ENCODE measurements at places on chromosomes 3 and 15.

DNA sequence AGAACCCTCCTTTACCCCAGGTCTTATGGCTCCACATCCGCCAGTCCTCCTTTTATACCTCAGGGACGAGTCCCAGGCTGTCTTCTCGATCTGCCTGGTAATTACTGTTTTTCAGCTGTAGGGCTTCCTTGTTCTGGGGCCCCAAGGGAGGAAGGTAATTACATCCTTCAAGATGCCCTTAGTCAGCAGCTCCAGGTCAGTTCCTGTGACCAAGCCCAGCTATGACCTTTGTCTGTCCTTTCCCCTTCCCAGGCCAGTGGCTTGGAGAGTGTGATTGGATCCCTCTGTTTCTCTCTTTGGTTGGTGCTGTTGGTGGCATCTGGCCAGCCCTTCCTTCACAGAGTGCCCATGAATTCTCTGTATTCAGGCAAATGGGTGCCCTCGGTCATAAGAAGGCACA lies 92.6 kb downstream of the AAGAB start:
- peak; percentile 29 for DNase-seq

DNA sequence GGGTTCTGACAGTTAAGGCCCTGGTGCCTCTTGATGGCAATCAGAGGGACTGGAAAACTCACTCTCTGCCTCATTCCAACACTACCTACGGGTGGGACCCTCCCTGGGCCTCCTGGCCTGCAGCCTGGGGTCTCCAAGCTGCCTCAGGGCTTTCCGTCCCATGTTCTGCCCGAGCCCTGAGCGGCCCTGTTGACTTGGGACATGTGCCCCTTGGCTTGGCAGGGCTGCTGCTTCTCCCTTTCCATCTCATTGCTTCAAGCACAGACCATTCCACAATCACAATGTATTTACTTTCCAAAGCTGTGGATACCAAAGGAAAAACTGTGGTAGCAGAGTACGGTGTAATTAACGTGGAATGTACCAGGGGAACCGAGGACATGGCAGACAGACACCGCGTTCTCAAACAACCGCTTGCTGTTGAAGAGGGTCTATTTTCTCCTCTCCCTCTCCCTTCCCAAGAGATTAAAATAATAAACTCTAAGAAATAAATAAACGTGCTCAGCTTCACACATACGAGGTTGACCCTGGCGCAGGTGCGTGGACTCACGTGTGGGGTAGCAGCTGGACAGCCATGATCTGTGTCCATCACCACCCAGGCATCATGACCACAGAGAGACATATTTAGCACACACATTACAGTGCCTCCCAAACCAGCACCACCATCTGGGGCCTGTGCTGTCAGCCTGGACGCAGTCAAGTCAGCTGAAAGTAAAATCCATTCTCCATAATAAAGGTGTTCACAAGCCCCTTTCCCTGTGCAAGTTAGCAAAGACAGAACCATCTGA lies 172.0 kb downstream of the XXYLT1 start:
- no peak for DNase-seq

GRCh38 chr3:132545471-132545870 lies 51.6 kb upstream of the ACKR4 start:
- no peak for DNase-seq

- no peak for DNase-seq
These were observed 89.9 kb downstream of the ATP10A start for GRCh38 chr15:25773248-25773647.

DNA sequence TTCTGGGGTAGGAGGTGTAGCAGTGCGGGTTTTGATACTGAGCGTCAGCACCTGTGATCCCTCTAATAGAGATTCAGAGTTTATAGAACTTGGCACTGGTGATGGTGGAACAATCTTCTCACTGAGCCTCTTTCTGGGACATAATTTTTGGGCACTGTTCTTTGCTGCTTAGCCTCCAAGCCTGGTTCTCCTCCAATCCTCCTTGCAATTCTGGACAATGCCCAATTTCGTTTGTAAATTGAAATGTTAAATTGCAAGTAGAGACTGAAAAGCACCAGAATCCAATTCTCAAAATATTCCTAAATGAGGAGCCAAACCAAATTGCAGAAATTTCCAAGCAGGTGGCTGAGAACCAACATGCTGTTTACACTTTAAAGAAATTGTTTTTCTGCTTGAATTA lies 149.8 kb upstream of the ABI3BP start:
- DNase-seq = no peak

DNA sequence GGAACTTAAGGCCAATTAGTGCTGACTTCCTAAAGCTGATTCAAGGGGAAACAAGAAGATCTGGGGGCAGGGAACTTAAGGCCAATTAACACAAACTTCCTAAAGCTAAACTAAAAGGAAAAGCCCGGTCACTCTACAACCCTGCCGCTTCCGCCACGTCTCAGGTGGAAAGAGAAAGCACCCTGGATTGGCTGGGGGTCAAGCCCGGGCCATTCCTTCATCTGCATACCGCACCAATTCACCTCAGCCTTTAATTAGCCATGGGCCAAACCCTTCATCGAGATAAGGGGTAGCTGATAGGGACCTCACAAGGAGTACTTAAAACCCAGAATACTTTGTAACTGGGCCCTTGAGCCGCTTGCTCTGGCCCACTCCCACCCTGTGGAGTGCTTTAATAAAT lies 14.4 kb downstream of the TMPRSS7 start:
- no peak for DNase-seq

DNA sequence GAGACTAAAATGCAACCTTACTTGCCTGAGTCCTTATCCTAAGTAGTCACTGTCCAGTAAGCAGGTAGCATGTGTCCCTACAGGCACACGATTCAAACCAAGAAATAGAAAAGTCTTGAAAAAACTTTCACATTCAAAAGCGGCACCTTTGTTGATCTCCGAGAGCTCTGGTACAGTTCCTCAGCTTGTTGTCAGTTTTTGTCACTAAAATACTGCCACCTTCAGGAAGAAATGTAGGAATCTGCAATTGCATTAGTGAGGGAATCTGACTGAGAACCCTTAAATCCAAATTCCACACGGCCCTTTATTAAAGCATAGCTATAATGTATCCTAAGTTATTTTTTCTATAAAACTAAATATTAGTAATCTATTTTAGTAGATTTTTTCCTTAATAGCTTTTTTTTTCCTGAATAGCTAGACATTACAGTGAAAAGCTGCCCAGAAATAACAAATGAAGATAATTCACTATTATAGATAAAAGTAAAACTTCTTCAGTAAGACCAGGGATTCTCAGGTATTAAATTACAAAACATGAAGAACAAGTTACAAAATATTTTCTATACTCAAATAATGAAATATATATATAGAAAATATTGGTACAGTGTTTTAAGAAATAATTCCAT lies 44.0 kb downstream of the CCDC54 start:
- DNase-seq = peak; percentile 59

DNA sequence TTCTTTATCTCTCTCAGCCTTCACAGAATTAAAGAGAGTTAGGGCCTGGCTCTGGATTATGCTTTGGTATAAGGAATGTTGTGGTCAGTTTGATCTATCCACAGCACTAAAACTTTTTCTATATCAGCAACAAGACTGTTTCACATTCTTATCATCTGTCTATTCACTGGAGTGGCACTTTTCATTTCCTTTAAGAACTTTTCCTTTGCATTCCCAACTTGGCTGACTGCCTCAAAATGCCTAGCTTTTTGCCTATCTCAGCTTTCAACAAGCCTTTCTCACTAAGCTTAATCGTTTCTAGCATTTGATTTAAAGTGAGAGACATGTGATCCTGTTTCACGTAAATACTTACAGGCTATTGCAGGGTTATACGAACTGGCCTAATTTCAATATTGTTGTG lies 471.8 kb downstream of the GBE1 start:
- DNase-seq = no peak

DNA sequence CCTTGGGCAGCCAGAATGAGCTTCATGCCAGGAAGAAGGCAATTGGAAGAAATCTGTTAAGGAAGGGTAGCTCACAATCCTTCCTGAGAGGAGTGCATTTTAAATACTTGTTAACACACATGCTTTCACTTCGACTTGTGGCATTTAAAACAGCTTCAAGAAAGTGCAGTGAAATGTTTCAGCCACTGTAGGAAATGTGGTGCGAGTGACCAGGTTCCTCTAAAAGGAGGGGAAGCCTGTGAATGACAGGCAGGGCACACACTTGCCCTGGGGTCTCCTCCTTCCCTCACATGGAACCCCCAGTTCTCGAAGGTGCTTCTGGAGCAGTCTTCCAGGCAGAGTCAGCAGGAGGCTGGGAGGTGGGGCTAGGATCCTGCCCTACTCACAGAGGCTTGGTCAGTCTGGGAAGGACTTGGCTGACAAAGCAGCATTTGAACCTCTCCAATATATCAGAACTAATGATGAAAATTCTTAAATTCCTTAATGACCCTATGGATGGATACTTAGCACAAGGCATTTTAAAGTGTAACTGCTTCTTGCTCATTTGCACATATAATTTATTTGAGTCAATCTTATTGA lies 358.6 kb downstream of the CHST2 start:
- no peak for DNase-seq

- peak; percentile 68 for DNase-seq
These were observed 33.9 kb downstream of the PFN2 start for GRCh38 chr3:149936812-149937230.

GRCh38 chr15:75836959-75837334 lies 6.3 kb upstream of the UBE2Q2 start:
- peak; percentile 33 for DNase-seq

- no peak for DNase-seq
These were observed 2.2 kb upstream of the BNIP2 start for GRCh38 chr15:59691194-59691805.

- no peak for DNase-seq
These were observed 266.3 kb downstream of the RPLP1 start for GRCh38 chr15:69718916-69719315.

GRCh38 chr3:133805384-133805701 lies 272 bp upstream of the SRPRB start:
- no peak for DNase-seq

DNA sequence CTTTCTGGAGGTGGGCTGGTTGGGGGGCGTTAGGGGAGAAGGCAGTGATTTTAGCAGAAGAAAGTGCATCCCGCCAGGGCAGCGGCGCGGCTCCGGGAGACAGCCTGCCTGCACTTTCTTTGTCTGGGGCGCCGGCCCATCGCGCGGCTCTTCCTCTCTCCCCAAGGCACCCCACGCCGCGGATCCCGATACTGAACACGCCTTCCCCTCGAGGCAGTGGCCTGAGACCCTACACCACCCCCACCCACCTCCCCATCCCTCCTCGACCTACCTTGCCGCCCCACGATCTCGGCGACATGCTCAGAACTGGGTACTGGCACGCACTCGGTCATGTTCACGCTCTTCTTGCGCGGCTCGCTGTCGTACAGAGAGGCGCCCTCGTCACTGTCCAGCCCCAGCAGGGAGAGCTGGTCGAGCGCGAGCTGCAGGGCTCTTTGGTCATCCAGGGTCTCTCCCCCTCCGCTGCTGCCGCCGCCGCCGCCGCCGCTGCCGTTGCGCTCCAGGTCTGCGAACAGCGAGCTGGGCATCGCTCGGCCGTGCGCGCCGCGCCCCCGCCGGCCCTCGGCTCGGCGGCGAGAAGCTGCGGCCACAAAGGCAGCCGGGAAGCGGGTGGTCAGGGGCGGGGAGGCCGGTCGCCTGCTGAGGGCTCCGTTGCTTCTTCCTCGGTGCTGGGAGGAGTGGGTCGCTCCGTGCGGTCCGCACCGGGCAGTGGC lies 483 bp downstream of the MEX3B start:
- DNase-seq = no peak

DNA sequence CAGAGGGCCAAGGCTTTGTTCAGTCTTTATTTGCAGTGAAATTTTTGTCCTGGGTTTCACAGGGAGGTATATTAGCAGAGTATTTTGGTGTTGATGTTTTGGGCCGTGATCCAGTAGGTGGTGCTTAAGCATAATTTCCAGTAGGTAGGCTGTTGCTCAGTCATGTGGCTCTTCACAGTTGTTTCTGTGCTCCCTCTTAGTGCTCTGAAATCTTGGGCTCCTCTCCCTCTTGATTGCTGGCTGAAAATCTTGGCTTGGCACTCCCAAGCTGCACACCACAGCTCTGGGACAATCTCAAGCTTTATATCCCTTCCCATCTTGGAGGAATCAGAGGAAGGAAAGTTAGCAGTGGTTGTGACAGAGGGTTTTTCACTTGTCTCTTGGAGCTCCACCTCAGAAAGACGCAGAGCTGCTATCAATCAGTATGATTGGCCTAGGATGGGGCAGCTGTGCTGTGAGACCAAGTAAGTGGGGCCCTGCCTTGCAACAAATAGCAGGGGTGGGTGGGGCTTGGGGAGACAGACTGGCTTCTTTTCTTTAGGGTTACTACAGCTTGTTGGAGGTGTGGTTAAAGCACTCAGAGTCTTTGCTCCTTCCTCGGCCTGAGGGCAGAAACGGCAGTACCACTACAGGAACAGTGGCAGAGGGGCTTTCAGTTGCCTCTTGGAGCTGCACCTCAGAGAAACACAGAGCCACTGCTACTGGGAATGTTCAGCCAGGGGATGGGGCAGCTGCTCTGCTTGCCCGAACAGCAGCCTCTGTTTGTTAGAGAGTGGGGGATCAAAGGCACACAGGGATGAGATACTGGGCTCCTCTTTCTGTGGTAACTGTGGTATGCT lies 627.0 kb downstream of the SI start:
- no peak for DNase-seq

- DNase-seq = no peak
These were observed 43.5 kb downstream of the ABHD2 start for GRCh38 chr15:89131731-89132130.

DNA sequence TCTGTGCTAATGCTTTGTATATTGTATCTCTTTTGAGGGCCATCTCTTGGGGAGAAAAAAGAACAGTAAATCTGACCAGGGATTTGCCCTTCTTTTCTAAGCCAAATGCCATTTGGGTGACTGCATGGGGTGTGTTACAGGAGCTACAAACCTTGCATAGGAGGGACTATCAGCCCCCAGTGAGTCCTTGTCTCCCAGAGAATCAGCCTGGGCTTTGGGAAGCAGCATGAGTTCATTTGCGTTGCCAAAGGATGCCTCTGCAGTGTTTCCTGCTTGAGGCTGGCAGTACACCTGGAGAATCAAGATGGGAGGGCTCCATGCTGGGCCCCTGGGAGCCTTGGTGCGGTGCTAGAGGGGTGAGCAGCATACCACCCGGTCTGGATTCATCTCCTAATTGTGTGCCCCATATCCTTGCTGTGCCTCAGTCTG lies 49.6 kb upstream of the POLG start:
- no peak for DNase-seq

GRCh38 chr3:73188707-73189106 lies 127.2 kb downstream of the EBLN2 start:
- DNase-seq = no peak

DNA sequence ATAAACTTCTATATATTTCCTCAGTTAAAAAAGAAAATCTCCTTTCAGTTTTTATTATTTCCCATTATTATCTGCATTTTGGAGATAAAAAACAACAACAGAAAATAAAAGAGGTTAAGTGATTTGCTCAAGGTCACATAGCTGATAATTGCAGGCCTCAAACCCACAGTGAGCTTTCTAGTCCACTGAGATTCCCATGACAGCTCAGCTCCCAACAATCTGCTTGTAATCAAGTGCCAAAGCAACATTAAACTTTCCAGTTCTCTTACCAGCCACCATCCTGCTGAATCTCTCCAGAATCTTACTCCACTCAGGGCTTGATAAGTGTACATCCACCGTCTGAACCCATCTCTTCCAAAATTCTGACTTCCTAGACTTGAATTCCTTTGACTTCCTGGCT lies 318.2 kb upstream of the SEMA6D start:
- DNase-seq = no peak
